ENCODE measurements at places on chromosomes 6 and 20. TPM values are rescaled to one million over a fixed set of nuclear protein-coding genes. Genes with fewer than 3 reads are reported as not detected.

The LST1 gene
- 0.09 TPM for total RNA-seq

The CCN6 gene
- not detected for total RNA-seq

The NFATC2 gene
- total RNA-seq, result 0.18 TPM

The MAS1 gene
- total RNA-seq, result not detected

The TMEM74B gene
- total RNA-seq, result 0.06 TPM

The SRF gene
- total RNA-seq, result 27.4 TPM

The DNAJC5 gene
- 40.1 TPM for total RNA-seq

The FRK gene
- 0.57 TPM for total RNA-seq

The NELFE gene
- 195 TPM for total RNA-seq

The BPIFB4 gene
- total RNA-seq, result not detected

The MCCD1 gene
- total RNA-seq, result not detected

The NT5E gene
- total RNA-seq, result 139 TPM

The PSORS1C1 gene
- 1.5 TPM for total RNA-seq

The EFCAB8 gene
- total RNA-seq, result not detected

The CPNE5 gene
- 0.63 TPM for total RNA-seq

The KCNK5 gene
- total RNA-seq, result 5.2 TPM

The GCLC gene
- 40.1 TPM for total RNA-seq

The PPP1R3G gene
- total RNA-seq, result 0.18 TPM

The TGM3 gene
- not detected for total RNA-seq

The CFAP61 gene
- total RNA-seq, result not detected

The ADTRP gene
- 2.8 TPM for total RNA-seq

The WFDC6 gene
- total RNA-seq, result not detected

The RSPH9 gene
- not detected for total RNA-seq

Measured in Daoy (cell line).